ENCODE measurements at places on chromosomes 1 and 21.

GRCh38 chr21:46435786-46436227 lies 22.9 kb upstream of the DIP2A start:
- no peak for DNase-seq

DNA sequence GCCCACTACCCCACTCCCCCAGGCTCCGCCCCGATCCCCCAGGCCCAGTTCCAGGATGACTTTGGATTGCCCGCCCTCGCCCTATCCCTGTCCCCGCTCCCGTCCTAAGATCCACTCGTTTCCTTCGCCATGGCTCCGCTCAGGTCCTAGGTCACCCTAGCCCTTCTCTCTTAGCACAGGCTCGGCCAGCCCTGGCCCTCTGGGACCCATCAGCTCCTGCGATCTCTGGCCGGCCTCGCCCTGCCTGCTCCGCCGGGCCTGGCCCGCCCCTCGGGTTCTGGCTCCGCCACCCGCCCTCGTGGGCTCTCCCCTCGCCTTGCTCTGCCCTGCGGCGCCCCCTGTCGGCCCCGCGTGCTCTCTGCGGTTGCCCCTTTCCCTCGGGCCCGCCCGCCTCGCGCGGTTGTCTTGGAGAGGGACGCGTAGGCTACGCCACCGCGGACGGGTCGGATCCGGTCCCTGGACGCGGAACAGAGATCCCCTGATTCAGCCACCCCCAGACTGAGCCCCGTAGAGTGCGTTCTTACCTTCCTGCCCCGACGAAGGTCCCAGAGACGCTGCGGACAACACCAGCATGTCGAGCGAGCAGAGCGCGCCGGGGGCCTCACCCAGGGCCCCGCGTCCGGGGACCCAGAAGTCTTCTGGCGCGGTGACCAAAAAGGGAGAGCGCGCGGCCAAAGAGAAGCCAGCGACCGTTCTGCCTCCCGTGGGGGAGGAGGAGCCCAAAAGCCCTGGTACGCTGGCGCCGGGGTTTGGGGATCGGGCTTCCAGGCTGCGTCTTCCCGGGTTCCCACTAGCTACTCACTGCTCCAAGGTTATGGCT lies at the start of gene LRRC71:
Gene LRRC71 (plus strand): TSS at position 400 of the 820 bp plus-strand sequence. CDS start 172 bp downstream, at position 572.
- DNase-seq = no peak

- DNase-seq = no peak
Measured at GRCh38 chr1:34907487-34908090, 21.9 kb downstream of the DLGAP3 start.

DNA sequence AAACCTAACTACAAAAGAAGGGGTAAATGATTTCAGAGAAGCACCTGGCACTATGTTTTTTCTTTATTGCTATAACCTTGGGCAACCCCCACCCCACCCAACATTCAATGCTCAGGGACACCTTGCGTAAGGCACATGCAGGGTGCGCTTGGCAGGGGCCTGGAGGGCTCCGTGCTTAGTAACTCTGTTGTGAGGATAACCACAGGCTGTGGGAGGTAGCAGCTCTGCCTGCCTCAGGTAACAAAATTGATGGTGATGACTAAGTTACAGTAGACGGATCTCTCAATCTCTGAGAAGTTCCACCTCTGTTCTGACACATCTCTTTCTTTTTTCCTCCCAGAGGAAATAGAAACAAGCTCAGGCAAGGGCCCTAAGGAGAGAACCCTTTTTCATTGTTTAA lies 8.7 kb upstream of the CCN1 start:
- DNase-seq = no peak

DNA sequence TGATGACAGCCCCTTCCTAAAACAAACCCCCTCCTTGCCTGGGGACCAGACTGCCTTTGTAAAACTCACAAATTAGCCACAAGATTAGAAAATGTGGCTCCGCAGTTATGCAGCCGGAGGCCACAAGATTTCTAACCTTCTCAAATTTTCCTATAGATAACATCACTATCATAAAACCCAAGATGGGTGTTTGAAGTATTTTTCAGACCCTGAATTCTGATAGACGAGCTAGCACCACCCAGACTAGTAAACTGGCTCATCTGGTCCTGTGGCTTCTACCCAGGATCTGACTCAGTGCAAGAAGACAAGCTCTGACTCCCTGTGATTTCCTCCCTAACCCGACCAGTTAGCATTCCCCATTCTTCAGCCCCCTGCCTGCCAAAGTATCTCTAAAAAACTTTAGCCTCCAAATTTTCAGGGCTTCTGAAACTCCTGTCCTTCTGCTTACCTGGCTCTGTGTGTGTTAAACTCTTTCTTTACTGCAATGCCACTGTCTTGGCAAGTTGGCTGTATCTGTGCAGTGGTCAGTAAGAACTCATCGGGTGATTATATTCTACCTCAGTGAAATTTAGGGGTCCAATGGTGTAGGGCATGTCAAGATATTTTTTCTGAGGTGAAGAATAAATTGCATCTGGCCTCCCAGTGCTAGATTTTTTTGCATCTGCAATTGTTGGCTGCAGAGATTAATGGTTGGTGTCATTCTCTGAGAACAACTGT lies 102.1 kb downstream of the S1PR1 start:
- no peak for DNase-seq

- no peak for DNase-seq
Measured at GRCh38 chr1:175733722-175734121, 9.7 kb downstream of the TNR start.
